Activated T-cell treated with anti-CD3 and anti-CD28 coated beads for 24 hours (primary cell): ENCODE measurements at places on chromosomes 12 and 14.

DNA sequence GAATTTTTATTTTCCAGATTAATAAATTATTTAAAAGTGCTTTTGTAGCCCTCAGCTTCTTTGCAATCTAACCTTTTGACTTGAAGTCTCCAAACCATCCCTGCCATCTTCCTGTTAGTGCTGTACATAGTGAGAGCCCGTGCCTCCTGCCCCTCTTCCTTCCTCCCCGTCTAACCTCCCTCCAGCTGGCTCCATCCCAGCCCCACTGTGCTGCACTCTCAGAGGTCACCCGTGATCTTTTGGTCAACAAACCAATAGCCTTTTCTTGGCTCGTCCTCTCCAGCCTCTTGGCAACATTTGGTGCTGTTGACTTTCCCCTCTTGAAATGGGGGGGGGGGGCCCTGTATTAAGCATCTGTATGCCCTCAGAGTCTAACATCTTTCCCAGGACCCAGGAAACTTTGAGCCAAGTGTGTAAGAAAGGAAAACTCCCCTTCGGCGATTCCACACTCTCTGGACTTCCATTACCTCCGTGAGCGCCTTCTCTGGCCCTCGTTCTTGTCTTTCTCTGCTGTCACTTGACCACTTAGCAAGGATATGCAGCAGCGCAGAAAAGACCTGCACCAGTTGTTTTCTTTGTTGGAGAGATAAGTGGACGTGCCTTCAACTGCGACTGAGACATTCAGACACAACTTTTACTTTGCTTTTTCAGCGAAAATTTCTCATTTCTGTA lies 44.1 kb downstream of the FBXW8 start:
- no peak for DNase-seq

DNA sequence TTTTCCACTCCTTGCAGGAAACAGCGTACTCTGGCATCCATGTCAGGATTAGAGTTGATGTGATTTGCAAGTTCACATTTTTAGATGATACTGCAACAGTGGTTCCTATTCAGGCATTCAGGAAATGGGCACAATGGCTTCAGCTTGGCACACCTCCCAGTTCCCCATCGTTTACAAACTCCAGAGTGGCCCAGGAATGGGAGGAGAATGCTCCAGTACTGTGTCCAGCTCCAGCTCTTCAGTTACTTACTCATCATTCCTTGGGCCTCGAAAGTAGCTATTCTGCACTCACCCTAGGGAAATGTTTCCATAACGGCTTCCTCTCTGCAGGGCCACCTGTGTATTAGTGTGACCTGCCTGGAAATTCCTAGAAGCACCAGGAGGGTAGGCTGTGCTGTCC lies 239.7 kb upstream of the RGS6 start:
- no peak for DNase-seq

DNA sequence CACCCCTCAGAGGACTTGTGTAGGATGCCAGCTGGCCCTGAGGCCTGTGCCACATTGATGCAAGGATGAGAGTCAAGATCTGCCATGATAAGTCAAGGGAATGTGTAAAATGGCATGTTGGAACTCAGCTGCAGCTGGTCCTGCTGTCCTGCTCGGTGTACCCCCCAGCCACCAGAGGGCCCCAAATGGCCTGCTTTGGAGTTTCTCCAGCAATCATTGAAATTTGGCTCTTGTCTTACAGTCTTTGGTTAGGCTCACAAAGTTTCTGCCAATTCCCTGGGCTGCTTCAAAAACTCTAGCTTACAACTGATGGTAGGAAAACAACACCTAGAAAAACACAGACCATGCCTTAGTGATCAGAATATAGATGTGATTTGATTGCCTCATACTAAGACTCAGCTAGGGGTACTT lies 76.8 kb downstream of the HSD17B6 start:
- peak; percentile 14 for DNase-seq

DNA sequence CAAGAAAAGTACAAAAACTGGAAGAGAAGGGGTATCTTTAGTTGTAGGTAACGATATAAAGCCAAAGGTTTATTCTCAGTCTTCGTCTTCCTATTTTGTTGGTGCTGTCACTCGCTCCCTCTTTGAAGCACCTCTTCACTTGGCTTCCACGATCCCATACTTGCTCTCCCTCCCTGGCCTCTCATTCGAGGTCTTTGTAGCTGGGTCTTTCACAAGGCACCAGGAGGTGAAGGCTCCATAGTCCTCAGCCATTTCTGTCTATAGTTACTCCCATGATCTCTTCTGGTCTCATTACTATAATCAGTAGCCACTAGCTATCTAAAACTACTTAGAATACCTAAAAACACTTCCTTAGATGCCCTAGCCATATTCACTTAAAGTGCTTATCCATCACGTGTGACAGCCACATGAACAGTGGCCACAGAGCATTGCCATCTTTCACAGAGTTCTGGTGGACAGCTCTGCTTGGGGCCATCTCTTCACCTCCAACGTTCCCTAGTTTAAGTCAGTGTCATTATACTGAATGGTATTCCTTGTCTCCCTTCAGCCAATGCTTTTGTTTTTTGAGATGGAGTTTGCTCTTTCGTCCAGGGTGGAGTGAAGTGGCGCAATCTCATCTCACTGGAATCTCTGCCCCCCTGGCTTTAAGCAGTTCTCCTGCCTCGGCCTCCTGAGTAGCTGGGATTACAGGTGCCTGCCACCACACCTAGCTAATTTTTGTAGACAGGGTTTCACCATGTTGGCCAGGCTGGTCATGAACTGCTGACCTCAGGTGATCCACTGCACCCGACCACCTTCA lies 57.1 kb downstream of the ATP2A2 start:
- no peak for DNase-seq

DNA sequence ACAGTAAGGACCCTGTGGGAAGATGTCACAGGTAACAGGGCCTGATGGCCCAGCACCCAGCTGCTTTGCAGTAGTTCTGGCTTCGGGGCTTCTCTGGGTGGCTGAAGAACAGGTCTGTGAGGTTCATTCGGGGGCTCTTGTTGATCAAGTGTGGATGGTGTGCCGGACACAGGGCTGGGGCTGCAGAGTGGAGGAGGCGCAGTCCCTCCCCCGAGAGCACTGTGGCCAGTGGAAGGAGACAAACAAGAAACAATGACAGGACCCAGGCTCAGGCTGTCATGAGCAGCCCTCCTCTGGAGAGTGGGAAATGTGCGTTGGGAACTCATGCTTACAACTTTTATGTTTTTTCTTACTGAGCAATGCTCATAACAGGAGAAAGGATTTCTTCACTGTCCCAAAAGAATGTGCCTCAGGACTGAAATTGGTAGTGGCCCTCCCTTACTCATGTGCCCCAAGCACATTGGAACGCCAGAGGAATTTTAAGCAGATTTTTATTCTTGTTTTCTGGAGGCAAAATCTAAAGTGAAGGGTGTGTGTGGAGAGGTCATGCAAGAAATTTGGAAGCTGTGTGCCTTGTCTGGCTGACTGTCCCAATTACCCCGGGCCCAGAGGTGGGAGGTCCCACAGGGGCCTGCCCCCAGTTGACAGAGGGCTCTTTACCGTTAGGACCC lies 233.8 kb downstream of the CACNA1C start:
- no peak for DNase-seq

- no peak for DNase-seq
Observed at GRCh38 chr12:27709932-27710591, 570 bp upstream of the MRPS35 start.

DNA sequence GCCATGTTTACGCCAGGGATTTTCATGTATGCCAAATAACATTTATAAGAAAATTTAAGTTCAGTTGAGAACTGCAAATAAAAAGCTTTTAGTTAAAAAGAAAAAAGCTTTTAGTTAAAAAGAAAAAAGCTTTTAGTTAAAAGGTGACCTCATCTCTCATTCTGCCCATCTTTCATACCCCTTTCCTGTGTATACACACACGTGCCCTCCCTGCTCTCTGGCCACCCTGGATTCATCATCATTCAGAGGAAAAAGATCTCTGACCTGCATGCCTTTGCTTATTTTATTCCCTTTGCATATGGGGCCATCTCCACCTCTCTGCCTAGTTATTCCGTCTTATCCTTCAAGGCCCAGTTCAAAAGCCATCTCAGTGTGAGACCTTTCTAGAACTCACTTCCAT lies 38.1 kb upstream of the CDK17 start:
- no peak for DNase-seq

- DNase-seq, result no peak
Observed at GRCh38 chr12:116099652-116100432, 177.7 kb downstream of the MED13L start.

DNA sequence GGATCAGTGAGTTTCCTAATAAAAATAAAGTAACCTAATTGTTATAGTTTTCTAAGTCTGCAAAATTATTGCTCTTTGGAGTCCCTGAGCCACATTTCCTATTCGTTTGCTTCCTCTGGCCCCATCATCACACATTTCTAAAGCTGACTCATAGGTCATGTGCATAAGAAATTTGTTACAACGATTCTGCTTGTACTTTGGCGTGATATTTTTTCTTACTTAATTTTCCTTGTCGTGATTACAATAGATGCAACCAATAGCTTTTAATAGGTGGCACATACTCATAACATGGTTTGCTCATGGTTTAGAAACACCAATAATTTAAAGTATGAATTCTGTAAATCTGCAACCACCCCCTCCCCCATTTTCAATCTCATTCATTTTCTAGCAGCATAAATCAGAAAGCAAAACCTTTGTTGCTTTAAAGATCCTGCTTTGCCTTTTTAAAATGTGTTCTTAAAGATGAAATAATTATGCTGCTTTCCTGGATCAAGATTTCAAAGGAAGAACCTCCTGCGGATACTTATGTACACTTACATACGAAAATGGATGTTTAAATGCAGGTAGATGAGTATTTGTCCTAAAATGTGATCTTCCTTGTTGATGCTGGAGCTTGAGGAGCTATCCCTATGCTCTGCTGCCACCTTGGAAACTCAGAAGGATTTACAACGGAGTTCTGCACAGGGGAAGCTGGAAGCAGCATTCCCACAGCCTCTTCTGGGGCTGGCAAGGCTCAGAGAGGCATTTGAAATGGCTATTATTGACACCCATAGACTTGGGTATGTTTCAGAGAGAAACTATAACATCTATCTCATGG lies 1.7 kb upstream of the FLRT2 start:
- DNase-seq, result no peak

GRCh38 chr14:54146601-54147000 lies 190.0 kb upstream of the BMP4 start:
- no peak for DNase-seq

DNA sequence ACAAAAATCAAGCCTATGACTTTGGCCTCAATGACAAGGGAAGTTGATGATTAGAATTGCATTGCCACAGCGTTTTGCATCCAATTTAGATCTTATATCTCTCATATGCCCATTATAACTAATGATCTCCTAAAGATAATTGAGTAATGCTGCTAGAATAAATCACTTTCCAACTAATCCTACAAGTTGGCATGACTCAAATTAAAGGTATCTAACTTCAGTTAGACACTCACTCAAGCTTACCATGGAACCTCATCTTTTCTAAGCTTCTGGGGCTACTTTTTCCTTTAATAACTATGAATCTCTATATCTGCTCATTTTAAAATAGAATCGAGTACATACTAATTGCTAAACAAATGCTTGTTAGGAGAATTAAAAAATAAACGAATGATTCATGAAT lies 427.8 kb downstream of the BTG1 start:
- DNase-seq, result no peak

DNA sequence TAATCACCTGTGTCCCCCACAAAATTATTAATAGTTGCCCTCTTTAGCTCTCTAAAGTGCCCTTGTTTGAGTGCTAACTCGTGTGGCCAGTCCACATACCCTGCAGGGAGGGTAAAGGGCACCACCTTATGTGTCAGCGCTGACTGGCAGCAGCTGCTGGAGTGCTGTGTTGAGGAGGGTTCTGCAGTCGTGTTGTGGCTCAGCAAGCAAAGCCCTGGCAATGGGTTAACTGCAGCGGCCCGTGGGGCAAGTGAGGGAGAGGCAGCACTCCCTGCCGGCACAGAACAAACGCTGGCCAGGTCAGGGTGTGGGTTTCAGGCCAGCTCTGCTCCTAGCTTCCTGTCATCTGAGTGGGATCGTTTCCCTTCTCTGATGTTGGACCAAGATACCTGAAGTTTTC lies 369.8 kb downstream of the CACNA1C start:
- DNase-seq, result no peak

DNA sequence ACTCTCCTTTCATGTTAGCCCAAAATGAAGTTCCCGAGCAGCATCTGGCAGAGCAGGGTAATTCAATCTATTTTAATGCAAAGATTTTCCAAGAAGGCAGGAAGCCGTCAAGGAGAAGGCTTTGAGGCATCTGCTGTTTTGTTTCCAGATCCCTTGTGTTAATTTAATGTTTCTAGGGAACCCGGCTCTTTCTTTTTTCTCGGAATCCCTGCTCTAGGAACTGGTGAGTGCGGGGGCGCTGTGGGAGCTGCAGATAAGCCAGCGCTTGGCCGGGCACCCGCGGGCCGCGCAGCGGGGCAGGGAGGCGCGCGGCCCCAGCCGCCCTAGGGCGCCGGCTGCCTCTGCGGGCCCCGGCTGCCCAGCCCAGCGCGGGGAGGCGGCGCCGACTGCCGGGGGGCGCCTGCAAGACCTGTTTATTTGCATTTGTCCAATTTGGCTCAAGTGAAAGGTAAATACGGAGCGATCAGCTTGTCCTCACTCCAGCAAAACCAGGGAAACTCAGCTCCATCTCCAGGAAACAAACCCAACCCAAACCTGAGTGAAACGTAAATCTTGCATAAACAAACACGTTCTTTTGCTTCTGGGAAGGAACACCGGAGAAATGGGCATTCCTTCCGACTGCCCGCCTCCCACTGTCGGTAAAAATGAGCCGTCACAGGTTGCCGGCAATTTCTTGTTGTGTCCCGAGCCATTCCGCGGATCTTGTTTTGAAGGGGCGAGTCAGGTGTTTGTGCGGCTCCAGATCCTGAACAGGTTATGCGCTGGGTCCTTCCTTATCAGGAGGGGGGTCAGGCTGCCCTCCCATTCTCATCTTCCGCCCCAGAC lies 65.1 kb downstream of the CRADD start:
- DNase-seq, result peak; percentile 38

DNA sequence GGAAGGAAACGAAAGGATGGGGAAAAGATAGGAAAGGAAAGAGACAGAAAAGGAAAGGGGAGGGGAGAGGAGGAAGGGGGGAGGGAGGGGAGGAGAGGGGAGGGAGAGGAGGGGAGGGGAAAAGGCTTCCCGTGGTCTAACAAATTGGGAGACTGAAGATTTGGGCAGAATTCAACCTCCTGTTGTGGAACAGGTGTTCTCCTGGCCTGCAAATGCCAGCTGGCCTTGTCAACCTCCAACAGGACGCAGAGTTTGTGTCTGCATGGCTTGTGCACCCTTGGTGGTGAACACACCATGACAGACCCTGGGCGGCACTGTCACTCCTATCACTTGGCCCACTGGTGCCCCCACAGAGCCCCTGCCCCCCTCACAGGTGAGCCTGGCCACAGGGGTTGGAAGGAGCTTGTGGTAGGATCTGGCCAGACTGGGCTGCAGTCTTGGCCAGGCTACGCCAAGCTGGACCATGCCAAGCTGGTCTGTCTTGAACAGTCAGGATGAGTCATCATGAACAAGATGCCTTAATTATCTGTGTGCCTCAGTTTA lies 321.6 kb downstream of the BCL11B start:
- no peak for DNase-seq

- no peak for DNase-seq
Observed at GRCh38 chr12:85843606-85844310, 7.5 kb upstream of the RASSF9 start.

- DNase-seq, result no peak
Observed at GRCh38 chr12:13044906-13045299, 722 bp downstream of the FAM234B start.

- no peak for DNase-seq
Observed at GRCh38 chr14:34733245-34733644, 18.9 kb upstream of the CFL2 start.

- no peak for DNase-seq
Observed at GRCh38 chr12:125083072-125083471, 17.8 kb downstream of the AACS start.
